ENCODE measurements at places on chromosomes 4 and X. TPM values are rescaled to one million over a fixed set of nuclear protein-coding genes. Genes with fewer than 3 reads are reported as not detected.

Gene MGAT4D
- not detected for total RNA-seq

Gene FRMD7
- total RNA-seq, result not detected

Gene USP17L10
- not detected for total RNA-seq

Gene MAGEA2B
- total RNA-seq, result not detected

Gene CFP
- 0.18 TPM for total RNA-seq

Gene FABP2
- total RNA-seq, result not detected

Gene DCLK2
- total RNA-seq, result 1.8 TPM

Gene NPY1R
- total RNA-seq, result 3.6 TPM

Gene LGI2
- total RNA-seq, result 0.81 TPM

Gene DCX
- total RNA-seq, result not detected

Gene GSX2
- total RNA-seq, result not detected

Gene HAND2
- 11.0 TPM for total RNA-seq

Gene CXCL11
- not detected for total RNA-seq

Gene MCF2
- not detected for total RNA-seq

Gene GRIA2
- total RNA-seq, result not detected

Gene PNMA3
- total RNA-seq, result 0.32 TPM

Gene ARHGEF6
- 5.3 TPM for total RNA-seq

Gene FGD1
- 6.5 TPM for total RNA-seq

Gene XKRX
- 0.32 TPM for total RNA-seq

Gene PLXNB3
- 6.0 TPM for total RNA-seq

Gene ZNF711
- 0.36 TPM for total RNA-seq

Gene ZCCHC18
- total RNA-seq, result 0.18 TPM

Gene OTC
- not detected for total RNA-seq

Gene AFM
- not detected for total RNA-seq

Gene BST1
- 30.3 TPM for total RNA-seq

Gene MAGEA2
- total RNA-seq, result not detected

Gene C4orf54
- total RNA-seq, result not detected

Gene NEIL3
- 0.65 TPM for total RNA-seq

Gene RBM46
- not detected for total RNA-seq

Gene KCNE5
- not detected for total RNA-seq

Gene ZDHHC15
- total RNA-seq, result under 0.01 TPM

Gene LSM6
- 19.4 TPM for total RNA-seq

Gene EMCN
- total RNA-seq, result 6.7 TPM

Gene STK32B
- 0.36 TPM for total RNA-seq

Gene BRS3
- total RNA-seq, result not detected

Gene NWD2
- not detected for total RNA-seq

Gene ADH6
- total RNA-seq, result 0.16 TPM

Gene CXCL1
- 191 TPM for total RNA-seq

Gene CCNA2
- 23.0 TPM for total RNA-seq

Gene KCNIP4
- not detected for total RNA-seq

Gene GLRA3
- not detected for total RNA-seq

Gene PDZD4
- 1.1 TPM for total RNA-seq

Gene IL2RG
- not detected for total RNA-seq

Gene BMX
- 2.9 TPM for total RNA-seq

Gene RAB41
- total RNA-seq, result not detected

Gene TMPRSS11D
- not detected for total RNA-seq

Measured in cardiac atrium fibroblast (primary cell).